ENCODE measurements at places on chromosomes 5 and 9.

DNA sequence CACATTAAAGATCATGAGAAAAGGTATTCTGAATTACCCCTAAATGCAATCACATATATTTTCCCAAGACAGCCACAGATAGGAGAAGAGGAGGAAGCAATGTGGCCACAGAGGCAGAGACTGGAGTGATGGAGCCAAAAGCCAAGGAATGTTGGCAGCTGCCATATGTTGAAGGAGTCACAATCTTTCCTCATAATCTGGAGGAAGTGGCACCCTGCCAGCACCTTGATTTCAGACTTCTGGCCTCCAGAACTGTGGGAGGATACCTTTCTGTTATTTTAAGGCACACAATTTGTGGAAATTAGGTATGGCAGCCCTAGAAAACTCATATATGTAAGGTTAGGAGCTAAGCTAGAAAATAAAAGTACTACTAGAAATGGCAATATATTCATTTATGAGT lies 139.9 kb upstream of the GAS1 start:
- DNase-seq: no peak

GRCh38 chr9:25377039-25377438 lies 301.2 kb downstream of the TUSC1 start:
- DNase-seq: no peak

DNA sequence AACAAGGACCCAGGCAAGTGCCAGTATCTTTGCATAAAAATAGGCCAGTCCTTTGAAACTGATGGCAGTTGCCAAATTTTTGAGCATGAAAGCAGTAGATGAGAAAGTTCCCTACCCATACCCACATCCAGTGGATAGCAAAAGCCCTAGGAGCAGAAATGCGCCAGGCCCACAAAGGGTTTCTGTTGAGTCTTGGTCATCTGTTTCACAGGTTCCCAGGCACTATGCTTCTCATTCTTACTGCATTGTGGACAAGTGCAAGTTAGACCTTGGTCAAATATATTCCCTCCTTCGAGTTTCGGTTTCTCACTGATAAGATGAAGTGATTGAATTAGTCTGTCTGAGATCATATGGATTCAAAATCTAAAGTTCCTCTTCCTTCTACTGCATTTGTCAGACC lies 152.3 kb downstream of the NR3C1 start:
- no peak for DNase-seq

DNA sequence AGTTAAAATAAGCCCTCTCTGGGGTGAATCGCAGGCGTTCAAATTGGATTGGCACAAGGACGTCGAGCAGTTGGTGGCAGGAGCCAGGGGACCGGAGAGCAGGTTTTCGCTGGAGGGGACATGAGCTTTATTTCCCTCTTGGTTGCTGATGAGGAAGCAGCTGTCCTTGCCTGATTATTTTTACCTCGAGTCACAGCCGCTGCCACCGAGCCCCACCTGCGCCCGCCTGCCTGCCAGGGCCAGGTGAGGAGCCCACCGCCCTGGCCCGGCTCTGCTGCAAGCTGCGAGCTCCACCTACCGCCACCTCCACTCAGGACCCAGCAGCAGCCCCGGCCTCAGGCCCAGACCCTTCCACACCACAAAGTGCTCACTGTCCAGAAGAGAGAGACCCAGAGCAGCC lies 9.0 kb upstream of the ADGRD2 start:
- DNase-seq: no peak

GRCh38 chr9:126151031-126151685 lies 175.5 kb upstream of the MVB12B start:
- no peak for DNase-seq

DNA sequence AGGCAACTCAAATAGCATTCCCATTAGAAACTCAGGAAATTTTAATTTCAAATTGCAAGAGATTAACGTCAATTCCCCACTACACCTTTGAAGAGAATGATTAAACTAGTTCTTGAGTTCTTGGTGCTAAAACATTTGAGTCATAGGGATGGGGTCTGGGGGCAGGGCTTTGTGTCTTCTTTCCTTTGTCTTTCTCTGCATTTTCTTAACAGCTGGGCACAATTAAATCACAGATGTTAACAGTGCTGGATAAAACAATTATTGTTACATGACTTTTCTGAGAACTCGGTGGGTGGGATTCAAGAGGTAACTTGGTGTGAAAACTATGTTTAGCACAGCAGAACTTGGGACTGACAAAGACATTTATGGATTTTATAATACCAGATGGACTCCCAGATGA lies 351.9 kb upstream of the TNC start:
- DNase-seq: no peak

DNA sequence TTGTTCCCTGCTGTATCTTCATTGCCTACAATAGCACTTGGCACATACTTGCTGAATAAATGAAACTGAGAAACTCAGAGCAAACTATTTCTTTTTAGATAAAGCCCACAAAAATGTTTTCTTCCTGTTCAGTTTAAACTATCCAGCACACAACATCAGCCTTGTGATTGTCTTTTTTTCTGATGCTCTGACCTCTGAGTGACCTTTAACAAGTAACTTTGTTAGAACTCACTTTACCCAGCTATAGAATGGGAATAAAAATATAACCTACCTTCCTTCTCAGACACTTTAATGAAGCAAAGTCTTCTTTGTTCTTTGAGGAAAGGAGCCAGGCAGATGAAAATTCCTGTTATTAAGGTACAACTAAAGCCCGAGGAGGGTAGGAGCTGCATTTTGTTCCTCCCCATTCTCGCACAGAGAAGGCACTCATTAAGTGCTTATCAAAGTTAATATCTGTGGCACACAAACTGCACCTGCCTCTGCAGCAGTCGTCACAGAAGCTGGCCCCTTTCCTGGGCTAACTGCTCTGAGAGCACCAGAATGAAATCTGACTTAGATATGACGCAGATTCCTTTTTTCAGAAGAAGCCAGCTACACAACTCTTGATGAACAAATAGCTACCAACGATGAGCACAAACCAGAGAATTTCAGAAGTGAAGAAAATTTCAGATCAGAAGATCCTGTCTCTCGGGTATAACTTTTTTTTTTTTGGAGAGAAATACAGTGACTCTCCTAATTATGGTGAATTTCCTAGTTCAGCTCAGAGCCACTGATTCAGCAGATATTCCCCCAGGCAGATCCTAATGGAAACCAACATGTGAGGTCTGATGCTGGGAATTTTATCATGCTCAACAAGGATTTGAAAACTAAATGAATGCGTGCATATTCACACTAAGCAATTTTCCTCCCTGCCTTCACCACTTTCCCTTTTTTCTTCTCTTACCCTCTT lies 31.0 kb upstream of the NR3C1 start:
- peak; percentile 21 for DNase-seq

- DNase-seq: no peak
Measured at GRCh38 chr9:86178503-86178902, 79.1 kb upstream of the GOLM1 start.

GRCh38 chr9:82488313-82489200 lies 500.0 kb downstream of the SPATA31D1 start:
- DNase-seq: no peak

- DNase-seq: no peak
Measured at GRCh38 chr5:172988276-172988675, 4.7 kb downstream of the ATP6V0E1 start.

DNA sequence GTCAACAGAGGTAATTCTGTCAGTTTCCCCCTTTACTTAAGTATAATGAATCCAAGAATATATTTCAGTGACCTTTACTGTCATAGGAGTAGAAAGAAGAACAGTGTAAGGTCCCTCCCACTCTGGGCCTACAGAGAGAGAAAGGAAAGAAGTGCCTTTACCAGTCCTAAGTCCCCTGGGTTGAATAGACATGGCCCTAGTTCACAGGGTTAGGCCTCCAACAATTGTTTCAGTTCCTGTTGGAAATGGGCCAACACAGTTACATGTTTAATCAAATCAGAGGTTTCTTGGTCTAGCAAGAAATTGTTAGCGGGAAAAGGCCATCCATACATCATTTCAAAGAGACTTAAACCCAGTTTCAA lies 605.6 kb downstream of the MTRR start:
- no peak for DNase-seq

DNA sequence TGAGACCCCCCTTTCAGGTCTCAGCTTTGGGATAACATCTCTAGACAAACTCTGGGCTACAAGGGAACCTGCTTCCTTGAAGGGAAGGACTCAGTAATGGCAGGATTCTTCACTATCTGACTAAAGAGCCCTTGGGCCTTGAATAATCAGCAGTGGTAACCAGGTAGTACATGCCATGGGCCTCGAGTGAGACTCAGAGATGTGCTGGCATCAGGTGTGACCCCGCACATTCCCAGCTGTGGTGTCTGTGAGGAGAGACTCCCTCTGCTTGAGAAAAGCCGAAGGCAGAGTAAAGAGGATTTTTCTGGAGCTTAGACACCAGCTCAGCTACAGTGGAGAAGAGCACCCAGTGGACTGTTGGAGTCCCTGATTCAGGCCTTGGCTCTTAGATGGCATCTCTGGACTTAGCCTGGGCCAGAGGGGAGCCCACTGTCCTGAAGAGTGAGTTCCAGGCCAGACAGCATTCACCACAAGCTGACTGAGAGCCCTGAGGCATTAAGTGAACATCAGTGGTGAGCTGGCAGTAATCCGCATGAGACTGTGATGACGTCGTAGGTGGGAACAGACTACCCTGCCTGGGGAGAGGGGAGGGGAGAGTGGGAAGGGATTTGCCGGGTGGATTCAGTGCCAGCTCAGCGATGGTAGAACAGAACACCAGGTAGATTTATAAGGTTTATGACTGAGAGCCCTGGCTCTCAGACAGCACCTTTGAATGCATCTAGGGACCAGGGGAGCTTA lies 5.3 kb upstream of the ZNF782 start:
- DNase-seq: no peak

DNA sequence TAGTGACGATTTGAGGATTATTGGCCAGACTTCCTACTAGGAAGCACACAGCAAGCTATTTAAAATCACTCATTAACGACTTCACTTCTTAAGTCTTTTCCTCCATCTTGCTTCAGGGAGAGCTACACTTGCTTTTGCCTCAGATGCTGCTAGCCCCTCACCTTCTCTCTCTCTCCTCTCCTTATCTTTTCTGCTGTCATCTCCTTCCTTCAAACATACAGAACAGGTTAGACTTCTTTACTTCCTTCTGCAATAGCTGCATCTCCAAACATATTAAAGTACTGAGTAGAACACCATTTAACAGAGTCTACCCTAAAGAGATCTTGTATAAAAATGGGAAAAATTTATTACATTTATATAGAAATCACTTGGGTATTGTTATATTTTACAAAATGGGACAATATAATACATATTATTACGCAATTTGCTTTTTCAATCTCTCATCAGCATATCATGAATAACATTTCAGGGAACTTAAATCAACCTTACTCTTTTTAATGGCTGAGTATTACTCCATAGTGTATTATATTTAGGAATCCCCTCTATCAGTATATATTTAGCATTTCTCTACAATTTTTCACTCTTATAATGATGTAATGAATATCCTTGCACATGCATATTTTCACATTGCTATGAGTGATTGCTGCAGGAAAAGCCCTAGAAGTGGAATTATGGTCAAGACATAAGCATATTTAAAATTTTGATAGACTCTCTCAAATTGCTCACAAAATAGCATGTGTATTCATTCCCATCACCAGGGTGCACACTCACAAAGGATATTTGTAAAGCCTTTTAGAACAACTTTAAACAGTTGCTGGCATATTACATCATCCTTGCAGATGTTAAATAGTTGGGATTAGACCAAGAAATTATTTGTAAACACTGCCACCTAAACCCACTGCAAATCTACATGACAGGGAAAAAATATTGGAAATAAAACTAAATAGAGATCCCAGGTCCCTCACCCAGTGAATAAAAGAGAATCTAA lies 164.5 kb upstream of the NFIB start:
- no peak for DNase-seq

- no peak for DNase-seq
Measured at GRCh38 chr5:39399135-39400036, 25.4 kb downstream of the DAB2 start.

- DNase-seq: no peak
Measured at GRCh38 chr5:167843881-167844572, 447.4 kb upstream of the WWC1 start.

GRCh38 chr5:123294544-123294943 lies 128.7 kb downstream of the CEP120 start:
- no peak for DNase-seq

GRCh38 chr5:179112469-179113142 lies 52.4 kb downstream of the ZNF354C start:
- no peak for DNase-seq

DNA sequence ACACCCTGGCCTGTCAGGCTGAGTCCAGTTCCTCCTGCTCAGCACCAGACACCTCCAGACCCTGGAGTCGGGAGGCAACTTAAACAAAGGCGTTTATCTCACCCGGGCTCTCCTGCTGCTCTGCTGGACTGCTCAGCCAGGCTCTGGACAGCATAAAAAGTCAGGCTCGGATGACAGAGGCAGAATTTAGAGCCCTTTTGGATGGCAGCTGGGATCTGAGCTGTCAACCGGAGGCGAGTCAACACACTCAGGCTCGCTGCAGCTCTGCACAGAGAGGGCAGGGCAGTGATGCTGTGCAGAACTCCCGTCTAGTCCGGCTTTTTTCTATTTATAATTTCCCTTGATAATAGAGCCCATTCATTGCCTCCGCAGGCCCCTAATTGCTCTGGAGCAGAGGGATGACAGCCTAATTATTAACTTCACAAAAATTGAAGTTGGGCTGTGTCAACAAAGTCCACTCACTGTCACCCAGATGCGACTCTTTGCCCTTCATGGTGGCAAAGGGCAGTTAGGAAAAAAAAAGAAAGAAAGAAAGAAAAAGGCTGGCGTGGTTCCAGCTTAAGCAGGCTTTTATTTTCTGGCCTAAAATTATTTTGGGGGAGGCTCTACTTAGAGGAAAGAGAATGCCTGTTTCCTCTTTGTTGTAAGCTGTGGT lies 37.6 kb downstream of the STC2 start:
- no peak for DNase-seq

DNA sequence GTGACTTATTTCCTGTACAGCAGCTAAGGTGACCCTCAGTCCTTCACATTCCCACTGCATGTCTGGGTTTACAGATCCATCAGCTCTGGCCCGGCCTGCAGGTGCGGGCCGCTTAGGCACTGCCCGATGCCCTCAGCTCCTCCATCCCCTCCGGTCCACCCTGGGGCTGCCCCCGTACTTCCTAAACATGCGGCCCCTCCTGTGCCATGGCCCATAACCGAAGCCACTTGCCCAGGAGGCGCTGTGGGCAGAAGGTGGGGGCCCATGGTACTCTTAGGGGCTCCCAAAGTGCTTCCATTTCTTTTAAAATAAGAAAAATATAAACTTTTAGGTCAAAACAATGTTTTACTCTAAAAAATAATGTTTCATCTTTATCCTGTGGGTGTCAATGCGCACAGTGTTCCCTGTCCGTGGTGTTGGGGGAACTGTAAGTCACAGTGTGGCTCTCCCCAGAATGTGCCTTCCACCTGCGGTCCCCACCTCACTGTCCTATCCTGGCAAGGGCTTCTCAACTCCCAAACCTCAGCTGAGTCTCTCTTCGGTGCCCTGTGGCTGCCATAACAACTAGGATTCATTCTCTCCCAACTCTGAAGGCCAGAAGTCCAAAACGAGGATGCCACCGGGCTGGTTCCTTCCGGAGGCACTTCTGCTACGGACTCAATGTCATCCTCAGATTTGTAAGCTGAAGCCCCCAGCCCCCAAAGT lies 132.7 kb upstream of the LPCAT1 start:
- DNase-seq: no peak

Data from activated T-helper 9 cell treated with anti-CD3 and anti-CD28 coated beads, Interleukin-2, amount 50 U/mL, for 16 hours (primary cell).